CD4-positive, alpha-beta T cell treated with Interleukin-21 for 1 hour (primary cell): ENCODE measurements at places on chromosomes 4 and X.

- DNase-seq, result no peak
Measured at GRCh38 chr4:150569384-150569987, 12.5 kb upstream of the MAB21L2 start.

- DNase-seq, result no peak
Measured at GRCh38 chr4:101556842-101557241, 209.5 kb upstream of the PPP3CA start.

DNA sequence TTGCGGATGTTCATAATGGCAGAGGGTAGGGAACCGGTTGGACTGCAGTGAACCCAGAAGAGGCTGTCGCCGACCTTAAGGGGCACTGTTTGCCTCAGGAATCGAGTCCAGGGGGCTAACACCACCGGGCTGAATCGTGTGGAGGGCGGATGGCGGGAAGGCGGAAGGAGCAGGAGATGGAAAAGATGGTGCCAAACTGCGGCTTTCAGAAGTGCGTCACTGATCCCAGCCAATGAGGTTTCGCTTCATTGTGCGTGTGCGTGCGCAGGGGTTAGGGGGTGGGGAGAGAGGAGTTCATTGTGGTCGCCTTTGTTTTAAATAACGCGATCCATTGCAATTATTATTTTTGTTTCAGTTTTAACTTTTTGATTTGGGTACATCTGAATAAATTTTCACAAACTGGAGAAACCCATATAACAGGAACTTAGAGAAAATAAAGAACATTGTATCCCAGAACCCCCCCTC, at the start of gene NAA11:
NAA11 (minus strand) TSS at position 198 of the 465 bp plus-strand sequence; CDS start at position 14, 184 bp downstream.
- no peak for DNase-seq

DNA sequence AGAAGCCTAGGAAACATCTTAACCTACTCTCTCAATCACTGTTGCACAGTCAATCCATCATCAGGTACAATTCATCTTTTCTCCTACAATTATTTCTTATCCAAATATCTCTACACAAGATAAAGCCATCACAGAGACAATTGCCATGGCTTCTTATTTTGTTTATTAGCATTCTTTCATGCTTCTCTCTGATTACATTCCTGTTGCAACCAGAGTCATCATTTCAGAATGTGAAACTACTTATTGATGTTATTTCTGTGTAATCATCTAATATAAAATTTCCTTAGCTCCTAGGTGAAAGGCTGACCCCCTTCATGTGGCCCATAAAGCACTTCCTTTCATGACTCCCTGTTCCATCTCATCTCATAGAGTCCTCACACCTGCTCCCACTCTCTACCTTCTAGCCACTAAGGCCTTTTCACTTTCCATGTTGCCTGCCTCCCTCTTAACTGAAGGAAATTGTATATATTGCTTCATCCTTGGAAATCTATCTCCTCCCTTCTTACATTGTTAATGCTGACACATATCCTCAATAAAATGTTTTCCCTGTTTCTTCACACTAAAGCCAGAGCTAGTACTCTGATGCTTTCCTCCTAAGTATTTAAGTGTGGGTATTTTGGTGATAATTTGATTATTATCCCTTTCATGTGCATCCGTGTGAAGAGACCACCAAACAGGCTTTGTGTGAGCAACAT, 829.9 kb downstream of the FAT4 start:
- no peak for DNase-seq

DNA sequence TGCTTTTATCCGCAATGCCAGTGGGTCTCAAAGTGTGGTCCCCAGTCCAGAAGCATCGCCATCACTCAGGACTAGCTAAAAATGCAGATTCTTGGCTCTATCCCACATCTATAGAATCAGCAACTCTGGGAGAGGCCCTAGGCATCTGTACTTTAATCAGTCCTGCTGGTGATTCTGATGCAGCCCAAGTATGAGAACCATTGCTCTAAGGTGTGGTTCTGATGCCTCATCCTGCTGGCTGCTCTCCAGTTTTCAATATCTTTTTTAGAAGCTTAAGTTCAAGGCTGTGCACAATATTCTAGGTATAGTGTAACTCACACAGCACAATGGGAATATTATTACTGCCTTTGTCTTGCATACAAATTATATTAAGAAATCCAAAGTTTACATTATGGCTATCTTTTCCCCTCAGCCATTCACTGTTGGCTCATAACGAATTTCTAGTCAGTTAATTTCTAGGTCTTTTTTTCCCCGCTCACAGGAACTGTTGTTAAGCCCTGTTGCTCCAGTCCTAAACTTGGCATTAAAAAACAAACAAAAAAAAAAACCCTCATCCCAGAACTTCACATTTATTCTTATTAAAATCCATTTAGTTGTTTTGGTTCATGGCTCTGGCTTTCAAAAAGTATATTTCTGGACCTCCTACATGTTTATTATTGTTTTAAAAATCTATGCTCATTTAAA, 109.1 kb downstream of the PHEX start:
- no peak for DNase-seq

GRCh38 chr4:186144946-186145569, 40.6 kb downstream of the FAM149A start:
- no peak for DNase-seq

DNA sequence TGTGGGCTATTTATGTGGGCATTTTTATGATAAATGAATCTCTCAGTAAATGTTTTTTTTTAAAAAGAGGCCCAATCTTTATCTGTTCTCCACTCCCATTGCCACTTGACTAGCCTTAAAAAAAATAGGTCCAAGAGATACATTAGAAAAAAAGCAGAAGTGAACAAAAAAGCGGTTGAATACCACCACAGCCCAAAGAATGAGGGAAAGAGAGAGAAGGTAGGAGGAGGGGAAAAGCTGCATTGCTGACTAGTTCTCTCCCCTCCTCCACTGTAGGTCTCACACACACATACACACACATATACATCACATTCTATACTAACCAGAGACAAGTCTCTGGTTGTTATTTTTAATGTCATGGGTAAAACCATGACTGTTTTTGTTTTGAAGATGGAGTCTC, 95.8 kb upstream of the IL13RA1 start:
- DNase-seq, result no peak

DNA sequence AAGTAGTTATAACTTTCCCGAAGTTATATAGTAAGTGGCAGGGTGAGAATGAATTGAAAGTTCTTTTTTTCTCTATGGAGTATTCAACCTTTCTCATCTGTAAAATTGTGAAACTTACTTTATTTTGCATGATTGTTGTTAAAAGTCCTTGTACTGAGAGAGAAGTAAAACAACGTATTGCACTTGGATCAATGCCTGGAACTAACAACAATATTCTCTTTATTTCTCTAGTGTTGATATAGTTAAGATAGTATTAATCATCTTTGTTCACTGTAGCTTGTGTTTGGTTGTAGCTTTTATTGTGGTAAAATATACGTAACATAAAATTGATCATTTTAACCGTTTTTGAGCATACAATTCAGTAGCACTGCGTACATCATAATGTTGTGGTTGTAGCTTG, 48.7 kb downstream of the STIM2 start:
- no peak for DNase-seq

- no peak for DNase-seq
Measured at GRCh38 chr4:171118091-171118490, 695.1 kb upstream of the GALNTL6 start.

DNA sequence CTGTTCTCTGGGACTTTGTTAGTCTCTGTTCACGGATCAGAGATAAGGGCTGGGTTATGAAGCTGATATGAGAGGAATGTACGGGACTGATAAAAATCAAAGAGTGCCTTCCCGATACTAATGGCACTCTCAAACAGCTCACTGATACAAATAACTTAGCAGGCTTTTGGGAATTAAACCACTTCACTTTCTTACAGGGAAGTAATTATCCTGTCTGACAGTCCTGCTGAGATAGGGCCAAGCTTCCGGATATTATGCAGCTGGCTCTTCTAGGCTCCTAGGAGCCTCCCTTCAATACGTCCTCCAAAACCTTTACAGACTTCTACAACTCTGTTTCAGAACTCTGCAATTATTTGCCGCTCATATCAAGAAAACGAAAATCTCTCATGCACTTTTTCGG, 418.0 kb downstream of the NLGN4X start:
- no peak for DNase-seq

- DNase-seq, result no peak
Measured at GRCh38 chr4:151043803-151044515, 28.9 kb upstream of the LRBA start.

DNA sequence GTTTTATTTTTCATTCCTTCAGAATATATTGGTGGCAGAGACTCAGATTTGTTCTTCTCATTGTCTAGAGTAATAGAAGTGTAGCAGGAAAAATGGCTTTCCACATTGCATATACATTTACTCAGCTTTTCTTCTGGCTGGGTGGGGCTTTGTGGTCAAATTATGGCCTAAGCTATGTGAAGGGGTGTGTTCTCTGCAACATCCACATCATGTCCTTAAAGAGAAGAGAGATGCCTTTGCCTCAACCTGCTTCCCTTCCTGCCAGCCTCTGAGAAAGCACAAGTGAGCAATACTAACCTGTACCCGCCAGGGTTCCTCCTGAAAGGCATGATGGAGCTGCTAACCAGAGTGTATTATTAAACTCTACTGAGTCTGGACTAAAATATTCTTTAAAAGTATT, 695.6 kb upstream of the FAM241A start:
- DNase-seq, result no peak

DNA sequence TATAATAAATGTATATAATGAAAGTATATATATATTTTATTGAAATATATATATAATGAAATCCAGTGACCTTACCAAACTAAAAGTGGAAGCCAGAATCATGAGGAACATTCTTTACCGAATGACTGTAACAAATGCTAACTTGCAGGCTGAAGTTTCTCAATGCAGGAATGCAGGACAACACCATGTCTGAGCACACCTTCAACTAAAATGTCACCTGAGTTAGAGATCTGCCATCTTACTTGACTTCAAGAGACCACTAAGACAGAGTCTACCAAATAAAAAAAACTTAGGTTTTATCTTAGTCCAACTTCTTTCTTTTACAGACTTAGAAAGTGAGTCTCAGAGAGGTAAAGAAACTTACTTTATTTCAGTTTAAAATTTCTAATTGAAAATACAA, 176.2 kb downstream of the FSTL5 start:
- DNase-seq, result no peak

DNA sequence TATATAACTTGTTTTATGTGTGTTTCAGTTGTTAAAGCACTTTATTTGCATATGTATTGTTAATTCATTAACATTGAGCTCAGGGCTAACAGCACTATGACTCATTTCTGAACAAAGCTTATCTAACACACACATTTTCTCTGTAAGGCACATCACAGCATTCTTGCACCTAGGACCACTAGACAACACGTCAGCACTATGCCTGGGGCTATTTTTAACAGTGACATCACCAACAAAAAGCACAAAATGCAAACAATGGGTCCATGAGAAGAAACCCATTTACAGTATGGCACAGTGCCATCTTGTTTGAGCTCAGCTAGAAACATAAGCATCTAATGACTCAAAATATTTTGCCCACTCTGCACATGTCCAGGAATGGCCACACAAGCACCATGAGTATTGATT, 124.4 kb downstream of the RELL1 start:
- DNase-seq, result no peak
